ENCODE measurements at places on chromosomes 2 and 18.

GRCh38 chr2:205925373-205926337, 160.3 kb downstream of the INO80D start:
- DNase-seq = no peak

DNA sequence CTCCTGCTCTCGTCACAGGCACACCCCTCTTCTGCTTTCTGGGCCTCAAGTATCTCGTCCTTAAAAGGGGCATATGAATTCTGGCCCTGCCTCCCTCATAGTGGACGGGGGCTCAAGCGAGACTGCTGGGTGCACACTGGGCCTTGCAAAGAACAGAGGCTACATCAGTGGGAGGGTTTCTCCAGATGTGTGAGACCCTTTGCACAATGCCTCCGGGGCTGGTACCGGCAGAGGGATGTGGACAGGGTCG, 25.0 kb downstream of the CRACDL start:
- DNase-seq = no peak

- no peak for DNase-seq
These were observed 73.1 kb upstream of the NXPH2 start for GRCh38 chr2:138853296-138853695.

GRCh38 chr18:75592527-75592926, 165.0 kb upstream of the SMIM21 start:
- no peak for DNase-seq

DNA sequence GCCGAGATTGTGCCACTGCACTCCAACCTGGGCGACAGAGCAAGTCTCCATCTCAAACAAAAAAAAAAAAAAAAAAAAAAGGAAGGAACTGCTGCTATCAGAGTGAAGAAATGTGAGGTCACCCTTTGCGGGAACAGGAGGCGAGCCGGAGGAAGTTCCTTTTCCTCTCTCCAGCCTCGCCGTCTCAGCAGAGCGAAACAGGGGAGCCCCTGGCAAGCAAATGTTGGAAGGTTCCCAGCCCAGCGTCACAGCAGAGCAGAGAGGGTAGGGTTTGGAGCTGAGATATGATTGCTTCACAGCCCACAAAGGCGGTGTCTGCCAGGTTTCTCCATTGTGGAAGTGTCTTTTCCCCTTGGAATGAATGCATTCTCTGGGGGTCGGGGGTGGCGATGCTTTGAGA, 28.5 kb downstream of the SLC20A1 start:
- no peak for DNase-seq

DNA sequence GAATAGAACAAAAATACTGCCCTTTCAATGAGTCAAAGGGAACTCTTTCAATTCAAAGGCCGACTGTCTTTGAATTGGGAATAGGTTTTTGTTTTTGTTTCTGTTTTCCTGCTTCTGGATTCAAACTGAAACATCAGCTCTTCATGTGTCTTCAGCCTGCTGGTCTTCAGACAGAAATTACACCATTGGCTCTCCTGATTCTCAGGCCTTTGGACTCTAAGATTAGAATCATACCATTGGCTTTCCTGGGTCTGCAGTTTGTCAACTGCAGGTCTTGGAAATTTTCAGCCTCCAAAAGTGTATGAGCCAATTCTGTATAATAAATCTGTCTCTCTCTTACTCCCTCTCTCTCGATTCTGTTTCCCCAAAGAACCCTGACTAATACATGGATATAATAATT, 31.1 kb downstream of the CTLA4 start:
- DNase-seq = no peak

DNA sequence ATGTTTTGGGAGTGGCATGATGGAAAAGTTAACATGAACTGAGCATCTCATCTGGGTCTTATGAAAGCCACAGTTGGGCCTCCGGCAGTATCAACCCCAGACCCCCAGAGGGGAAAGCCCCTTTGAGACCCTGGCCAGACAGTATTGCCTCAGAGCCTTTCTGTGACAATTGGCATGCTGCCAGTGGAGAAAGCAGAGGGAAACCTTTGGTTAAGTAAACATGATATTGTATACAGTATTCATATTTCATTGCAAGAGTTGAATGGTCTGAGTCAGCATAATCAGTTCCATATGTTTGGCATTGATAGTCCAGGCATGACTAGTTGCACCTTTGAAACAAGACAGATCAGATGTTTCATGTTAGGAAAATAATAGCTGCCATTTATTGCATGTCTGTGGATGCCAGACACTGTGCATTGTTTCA, 20.0 kb downstream of the MERTK start:
- no peak for DNase-seq

DNA sequence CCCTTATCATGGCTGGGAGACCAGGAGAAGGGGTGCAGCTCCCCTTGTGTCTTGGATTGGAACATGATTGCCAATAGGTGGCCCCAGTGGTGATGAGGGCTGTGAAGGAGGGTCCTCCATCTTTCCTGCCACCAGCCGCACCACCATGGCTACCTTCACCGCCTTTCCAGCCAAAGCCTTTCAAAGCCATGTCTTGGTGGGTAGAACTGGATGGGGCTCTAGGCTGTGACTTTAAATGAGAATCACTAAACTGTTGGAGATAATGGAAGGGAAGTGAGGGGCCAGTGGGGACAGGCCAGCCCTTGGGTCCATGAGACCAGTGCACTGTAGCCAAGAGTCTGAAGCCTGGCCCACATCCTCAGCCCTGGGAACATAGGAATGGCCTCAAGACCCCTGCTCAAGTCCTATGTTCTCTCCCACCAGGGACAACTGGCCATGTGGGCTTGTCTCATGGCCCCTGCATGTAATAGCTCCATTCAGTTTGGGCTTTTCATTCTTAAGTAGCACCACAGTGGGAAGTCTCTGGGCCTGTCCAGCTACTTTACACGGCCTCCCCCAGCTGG, 345.7 kb downstream of the DYSF start:
- no peak for DNase-seq

GRCh38 chr2:27765621-27766286, 5.8 kb upstream of the MRPL33 start:
- DNase-seq = no peak

- no peak for DNase-seq
These were observed 40.0 kb downstream of the RNU4ATAC start for GRCh38 chr2:121570667-121571055.

GRCh38 chr2:8119782-8120505, 561.9 kb upstream of the ID2 start:
- DNase-seq = no peak

DNA sequence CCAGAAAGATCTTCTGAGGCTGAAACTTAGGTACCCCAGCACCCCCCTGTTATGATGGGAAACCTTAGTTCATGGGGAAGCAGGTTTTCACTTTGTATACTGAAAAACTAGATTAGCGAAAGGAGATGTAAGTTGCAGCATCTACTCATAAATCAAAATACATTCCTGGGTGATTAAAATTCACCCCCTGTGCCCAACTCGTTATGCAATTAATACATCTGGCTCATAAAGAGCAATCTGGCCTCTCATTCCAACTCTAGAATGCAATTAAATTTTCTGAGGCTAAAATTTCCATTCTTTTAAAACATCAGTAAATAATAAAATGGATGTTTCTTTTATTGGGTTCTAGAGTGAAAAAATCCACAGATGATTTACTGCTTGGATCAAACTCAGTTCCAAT, 110.9 kb upstream of the BZW1 start:
- no peak for DNase-seq

DNA sequence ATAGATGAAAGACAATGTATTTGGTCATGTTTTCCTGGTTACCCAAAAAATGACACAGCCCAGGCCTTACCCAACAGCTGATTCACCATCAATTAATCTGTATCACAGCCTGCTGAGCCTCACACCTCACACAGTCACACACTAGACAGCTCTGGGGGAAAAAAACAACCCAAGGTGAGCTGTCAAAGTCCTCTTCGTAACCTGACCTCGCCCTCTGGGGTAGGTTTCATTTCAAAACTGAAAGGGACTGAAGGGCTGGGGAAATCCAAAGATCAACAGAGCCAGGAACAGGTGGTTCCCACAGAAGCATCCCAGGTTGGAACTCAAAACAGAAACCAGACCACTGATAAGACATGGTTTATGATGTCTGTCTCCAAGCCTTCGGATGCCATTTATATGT, 18.2 kb upstream of the PCBP1 start:
- DNase-seq = no peak

DNA sequence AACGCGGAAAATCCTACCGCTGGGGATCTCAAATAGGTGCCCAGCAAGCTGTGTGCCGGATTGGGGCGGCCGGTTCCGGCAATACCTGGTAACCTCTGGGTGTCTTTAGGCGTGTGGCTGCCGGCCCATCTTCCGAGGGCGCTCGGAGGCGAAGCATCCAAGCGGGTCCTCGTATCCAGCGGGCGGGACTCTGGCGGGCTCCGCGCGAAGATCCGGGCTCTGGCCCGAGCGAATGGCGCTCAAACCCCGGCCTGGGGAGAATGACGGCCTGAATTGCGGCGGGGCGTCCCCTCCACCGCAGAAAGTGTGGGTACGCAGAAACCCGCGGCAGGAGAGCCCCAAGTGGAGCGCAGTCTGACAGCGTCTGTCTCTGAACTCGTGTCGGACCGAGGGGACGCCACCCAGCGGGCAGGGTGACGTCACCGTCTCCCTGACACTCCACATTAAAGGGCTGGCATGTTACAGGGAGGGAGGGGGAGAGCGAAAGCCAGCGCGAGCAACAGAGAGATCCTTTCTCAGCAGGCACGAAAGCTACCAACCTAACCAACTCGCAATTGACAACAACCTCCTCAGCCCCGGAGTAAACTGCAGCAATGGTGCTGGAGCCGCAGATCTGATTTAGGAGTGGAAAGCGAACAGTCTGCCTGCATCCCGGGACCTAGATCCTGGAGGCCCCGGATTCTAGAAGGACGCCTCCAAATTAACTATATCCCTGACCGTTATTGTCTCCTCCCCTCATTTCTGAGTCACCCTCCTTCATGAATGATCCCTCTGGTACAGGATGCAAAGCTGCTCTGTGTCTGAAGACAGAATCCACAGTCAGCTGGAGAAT, at the start of gene SKOR2:
TSS of gene SKOR2 (minus strand) at position 372 of the 832 bp plus-strand sequence. CDS start 2,477 bp downstream, outside the sequence.
- no peak for DNase-seq

GRCh38 chr2:48600204-48600813, 17.3 kb upstream of the GTF2A1L start:
- DNase-seq = no peak

- no peak for DNase-seq
These were observed 136.0 kb upstream of the ZSWIM2 start for GRCh38 chr2:186984966-186985365.

DNA sequence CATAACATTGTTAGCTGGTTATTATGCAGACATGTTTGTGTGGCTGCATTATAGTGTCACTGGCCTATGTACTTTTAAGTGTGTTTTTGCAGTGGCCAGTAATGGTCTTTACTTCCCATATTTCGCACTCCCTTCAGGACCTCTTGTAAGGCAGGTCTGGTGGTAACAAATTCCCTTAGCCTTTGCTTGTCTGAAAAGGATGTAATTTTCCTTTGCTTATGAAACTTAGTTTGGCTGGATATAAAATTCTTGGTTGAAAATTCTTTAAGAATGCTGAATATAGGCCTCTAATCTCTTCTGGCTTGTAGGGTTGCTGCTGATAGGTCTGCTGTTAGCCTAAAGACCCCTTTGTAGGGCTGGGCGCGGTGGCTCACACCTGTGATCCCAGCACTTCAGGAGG, 34.7 kb downstream of the ZC3H8 start:
- DNase-seq = no peak

DNA sequence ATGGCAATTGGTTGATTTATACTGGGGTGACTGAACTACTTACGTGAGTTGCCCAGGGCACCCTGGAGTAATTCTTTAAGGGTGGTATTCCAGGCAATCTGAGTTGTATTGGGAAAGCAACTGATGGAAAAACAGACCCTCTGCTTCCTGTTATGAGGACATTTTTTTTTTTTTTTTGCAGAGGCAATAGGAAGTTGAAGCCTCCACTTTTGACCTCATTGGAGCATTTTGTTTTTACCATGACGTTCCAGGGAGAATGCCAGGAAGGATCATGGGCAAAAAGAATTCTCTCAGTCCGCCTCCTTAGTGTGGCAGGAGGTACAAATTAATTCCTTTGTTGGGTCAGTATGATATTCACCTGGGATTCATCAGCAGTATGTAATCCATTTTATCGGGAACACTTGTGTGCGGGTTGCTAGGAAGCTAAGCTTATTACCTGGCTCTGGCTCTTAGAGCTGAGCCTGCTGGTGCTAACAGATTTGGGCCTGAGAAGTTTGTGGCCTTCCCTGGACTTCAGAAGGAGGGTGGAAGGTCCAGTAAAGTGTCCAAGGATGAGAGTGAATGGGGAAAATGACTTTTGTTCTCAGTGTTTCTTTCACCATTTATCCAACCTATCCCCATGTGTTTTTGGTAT, 272.9 kb upstream of the EPAS1 start:
- DNase-seq = no peak

DNA sequence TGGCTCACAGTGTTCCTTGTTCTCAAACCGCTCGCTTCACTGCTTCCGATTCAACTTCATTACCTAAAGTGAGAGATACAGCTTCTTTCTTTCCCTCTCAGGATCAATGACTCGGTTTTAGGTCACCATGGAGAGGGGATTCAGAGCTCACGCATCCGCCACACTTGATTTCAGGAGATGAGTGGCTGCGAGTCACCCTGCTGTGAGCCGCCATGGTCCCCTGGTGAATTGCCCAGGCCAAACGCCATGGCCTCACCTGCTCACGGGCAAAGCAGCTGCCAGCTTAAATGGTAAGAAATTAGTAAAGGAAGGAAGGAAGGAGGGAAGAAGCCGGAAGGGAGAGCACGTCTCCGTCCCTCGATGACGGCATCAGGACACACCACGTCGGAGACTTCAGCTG, 60.5 kb downstream of the ADNP2 start:
- no peak for DNase-seq

DNA sequence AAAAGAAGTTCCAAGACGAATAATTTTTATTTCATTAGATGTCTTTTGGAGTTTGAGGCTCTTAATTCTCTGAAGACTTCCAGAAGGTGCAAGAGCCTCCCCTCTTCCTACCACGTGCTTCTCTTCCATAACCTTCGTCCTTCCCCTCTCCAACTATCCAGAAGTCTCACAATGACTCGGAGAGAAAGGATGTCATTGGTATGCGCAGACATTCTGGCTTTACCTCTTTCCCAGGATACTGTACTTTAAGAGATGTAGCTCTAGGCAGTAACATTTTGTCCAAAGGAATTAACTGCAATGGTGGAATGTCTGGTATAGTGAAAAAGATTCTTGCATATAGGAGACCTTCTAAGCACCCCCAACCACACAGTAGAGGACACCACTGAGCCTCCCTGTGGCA, 249.0 kb upstream of the OSR1 start:
- no peak for DNase-seq

DNA sequence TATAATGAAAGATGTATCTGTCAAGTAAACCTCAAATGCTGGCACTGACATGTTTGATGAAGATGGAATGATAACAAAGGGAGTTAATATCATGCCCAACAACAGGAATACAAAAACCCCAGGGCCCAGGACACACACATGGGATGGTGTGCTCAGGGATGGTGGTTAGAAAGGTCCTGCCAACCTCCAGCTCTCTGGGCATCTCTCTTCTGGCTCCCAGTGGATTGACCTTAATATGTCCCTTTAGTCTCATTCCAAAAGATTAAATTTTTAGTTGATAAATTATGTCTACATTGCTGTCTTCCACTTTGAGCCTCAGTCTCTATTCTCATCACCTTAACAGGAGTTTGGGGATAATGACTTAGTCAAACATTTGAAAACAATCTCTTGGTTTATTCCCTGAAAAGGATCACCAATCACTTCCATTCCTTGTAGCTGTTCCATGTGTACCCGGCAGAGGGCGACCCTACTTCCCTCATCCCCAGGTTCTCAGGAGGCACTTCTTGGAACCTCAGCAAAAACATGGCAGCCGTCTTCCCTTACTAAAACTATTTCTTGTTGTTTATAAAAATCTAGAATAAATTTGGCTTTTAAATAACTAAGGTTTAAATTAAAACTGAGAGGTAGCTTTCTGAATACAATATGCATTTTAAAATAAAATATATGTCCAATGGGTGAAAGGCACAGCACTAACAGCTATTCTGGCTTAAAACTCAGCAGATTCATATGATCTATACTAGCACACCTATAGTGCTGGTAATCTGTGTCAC, 29.6 kb downstream of the MCEE start:
- DNase-seq = no peak

Data from NCI-H1436 treated with DMSO at 0.1 percent for 48 hours (cell line).